ENCODE measurements at places on chromosomes 1 and 21.

- no peak for DNase-seq
These were observed 15.5 kb upstream of the SFT2D2 start for GRCh38 chr1:168210312-168210711.

GRCh38 chr1:42392967-42393848 is 12.6 kb downstream of the RIMKLA start:
- no peak for DNase-seq

DNA sequence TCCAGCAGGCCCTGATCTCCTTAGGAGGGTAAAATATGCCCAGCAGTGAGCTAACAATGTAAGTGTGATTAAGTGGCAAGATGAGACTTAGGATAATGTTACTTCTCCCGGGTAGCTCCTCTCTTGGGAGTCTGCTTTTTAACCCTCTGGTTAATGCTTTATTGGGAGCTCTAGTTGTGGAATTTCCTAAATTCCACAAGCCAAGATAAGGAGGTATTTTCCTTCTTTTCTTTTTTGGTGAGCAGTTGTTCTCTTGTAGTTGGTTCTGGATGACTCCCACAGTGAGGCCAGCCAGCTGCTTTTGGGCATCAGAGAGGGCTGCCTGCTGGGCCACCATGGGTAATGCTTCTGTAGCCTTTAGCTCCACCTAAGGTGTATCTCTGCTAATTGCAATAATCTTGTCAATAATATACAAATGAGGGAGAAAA is 19.3 kb downstream of the C1orf52 start:
- no peak for DNase-seq

- DNase-seq: no peak
These were observed 192.3 kb downstream of the SLC45A1 start for GRCh38 chr1:8510041-8510823.

- DNase-seq: no peak
These were observed 106.7 kb downstream of the RNF220 start for GRCh38 chr1:44511769-44512168.

DNA sequence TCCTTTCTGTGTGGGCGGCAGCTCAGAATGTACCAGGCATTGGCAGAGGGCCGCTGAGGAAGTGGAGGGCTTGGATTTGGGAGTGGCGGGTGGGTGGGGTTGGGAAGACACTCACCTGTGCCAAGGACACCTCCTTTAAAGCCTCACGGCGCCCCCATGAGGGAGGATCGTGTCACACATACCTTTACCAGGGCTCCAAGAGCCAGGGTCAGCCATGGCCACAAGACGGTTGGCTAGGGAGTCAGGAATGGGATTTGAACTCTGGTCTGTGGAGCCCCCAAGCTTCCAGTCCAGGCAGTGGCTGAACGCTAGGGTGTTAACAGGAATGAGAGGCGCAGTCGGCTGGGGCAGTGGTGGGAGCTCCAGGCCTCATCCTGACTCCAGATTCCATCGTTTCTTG is 4.6 kb downstream of the NBL1 start:
- no peak for DNase-seq

GRCh38 chr1:245475961-245476516 is 321.3 kb downstream of the KIF26B start:
- DNase-seq: no peak

- DNase-seq: no peak
These were observed 5.8 kb downstream of the HMCN1 start for GRCh38 chr1:185739967-185740366.

DNA sequence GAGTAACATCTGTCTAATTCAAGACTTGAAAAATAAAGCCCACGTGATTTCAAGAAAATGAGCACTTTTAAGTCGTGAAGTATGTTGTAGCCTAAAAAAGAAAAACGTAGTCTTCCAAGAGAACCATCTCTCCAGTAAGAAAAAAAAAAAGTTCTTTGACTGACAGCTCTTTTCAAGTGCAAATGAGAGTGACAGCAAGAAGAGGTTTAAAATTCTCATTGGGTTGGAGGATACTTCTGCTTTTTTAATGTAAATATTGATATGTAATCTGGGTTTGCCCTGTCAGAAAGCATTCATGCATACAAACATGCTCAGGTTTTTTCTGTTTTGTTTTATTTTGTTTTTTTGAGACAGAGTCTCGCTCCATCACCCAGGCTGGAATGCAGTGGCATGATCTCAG is 32.3 kb upstream of the PRDM2 start:
- DNase-seq: no peak

DNA sequence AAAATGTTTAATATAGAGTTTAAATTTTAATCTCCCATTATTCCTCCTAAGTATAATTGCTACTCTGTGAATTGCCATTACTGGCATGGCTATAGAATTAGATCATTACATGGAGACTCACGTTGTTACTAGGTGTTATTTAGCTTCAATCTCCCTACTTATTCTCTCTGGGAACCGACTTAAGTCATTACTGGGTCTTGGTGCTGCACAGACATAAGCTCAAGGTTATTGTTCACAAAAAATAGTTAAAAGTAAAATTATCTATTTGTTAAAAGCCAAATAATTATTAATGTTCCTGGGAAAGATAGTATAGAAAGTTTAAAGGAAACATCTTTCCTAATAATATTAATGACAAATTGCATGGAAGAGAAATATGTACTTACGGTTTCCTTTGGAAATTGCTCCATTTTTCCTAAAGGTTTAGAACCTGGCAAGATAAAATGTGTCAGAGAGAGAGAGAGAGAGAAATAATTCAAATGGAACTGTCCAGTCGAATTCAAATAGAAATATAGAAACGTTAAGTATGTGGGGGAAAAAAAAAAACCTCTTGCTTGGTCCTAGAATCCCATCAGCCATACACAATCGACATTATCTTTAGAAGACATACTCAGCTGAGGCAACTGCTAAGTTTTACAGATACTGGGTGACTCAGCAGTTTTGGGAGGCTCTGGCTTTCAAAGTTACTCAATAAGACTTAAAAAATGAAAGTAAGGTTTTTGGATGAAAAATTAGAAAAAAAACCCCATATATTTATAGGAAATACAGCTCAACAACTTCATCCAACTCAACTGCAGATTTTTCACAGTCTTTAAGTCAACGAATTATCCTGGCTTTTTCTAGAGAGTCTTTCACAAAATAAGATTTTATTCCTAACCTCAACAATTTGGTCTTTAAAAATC is at the start of gene SPTA1:
Gene SPTA1 (minus strand): TSS at position 605 of the 899 bp plus-strand sequence. CDS start 198 bp downstream, at position 407.
- no peak for DNase-seq

DNA sequence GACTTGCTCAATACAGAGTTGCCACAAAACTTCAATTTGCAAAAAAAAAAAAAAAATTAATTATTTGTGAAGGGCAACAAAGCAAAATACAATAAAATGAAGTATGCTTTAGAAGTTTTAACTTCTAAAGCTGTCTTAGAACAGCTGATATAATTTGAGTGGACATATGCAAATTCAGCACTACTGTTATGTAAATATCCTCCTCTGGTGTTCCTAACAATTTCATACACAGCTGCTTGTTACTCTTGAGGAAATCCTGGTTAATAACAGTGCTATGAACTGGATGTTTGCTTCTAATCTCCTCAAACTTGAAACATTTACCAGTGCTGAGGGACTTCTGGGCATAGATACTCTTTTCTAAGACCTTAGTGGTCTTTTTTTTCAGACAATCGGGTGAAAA is 69.6 kb upstream of the COL24A1 start:
- no peak for DNase-seq

DNA sequence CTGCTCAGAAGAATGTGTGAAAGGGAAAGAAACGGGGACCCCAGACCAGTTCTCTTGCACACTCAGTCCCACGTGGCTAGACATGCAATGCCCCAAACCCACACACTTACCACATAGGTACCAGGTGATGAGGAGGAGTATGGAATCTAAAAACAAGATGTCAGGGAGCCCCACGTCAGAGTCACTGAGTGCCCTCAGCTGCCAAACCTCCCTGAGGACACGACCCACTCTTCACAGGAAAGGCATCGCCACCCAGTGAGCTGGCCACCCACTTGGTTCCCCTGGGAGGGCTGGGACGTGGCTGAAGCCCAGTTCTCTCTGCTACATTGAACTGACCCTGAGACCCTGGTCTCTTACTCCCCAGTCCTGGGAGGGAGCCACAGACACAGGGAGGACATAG is 41.4 kb downstream of the MRPL37 start:
- DNase-seq: no peak

DNA sequence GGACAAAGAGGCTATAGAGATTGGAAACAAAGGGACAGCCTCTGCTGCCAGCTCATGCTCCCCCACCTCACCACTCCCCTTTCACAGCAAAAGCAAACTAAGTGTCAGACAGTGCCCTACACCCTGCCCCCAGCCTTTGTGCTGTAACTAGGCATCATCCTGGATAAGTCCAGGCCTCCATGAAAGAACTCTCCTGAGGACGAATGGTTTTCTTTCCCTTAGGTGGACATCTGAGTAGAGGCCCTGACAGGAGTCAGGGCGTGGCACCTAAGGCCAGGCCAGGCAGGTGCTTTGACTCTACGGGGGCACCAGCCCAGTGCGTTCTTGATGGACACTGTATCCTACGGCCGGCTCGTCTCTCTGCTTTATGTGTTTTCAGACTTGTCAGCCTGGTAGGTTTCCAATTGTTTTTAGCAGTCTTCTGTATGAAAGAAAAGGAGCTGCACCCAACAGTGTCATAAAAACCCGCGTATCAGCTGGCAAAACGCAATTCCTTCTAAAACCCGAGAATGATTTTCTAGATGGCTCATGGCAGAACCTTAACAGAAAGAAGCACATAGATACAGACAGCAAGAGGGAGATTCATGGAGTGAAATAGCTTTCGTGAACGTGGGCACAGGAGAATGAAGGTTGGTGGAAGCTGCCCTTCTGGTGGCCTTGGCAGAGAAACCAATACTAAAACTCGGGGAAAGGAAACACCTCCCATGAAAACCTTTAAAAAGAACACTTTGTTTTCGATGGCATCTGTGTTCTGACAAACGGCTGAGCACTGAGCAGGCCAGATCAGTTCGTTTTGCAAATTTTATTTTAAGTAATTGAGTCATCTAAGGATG is 51.7 kb upstream of the AJAP1 start:
- DNase-seq: no peak

DNA sequence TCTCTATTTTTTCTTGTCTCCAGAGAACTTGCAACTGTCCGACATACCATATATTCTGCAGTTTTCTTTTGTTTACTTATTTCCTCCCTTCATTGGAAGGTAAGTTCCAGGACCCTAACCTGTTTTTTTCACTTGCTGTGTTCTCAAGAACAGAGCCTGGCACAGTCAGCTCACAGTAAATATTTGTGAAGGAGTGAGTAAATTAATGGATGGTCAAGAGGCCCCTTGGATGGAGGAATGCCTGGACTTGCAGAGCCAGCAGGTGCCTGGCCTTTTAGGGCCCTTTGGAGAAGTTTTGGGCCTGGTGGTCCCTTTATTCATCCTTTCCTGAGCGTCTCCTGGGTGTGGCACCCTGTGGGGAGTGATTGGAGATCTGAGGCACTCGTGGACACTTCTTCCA is 182.1 kb upstream of the POU3F1 start:
- no peak for DNase-seq

GRCh38 chr1:54989473-54989872 is 9.0 kb downstream of the TMEM61 start:
- DNase-seq: no peak

DNA sequence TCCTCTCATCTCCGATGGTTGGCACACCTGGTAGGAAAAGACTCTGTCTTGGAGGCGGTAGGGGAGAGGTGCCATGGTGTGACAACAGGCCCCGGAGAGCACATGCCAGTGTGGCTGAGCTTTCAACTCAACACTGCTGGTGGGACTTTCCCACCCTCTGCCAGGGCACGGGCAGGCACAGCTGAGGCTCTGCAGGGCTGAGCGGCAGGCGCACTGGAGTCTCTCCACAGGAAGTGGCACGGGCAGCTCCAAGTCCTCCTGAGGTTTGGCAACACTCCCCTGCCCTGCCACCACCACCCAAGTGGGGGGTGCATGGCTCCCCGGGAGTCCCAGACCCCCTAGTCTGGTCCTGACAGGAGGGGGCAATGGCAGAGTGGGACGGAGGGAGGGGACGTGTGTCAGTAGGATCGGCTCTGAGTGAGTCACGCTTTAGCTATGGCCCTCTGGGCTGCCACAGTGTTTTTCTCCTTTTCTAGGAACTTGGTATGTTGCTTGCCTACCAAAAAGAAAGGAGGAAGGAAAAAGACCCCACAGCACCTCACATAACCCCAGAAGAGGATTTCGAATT is 27.3 kb upstream of the EVA1B start:
- DNase-seq: no peak

- DNase-seq: no peak
These were observed 38.2 kb downstream of the TRAPPC10 start for GRCh38 chr21:44050276-44050675.

GRCh38 chr1:99227056-99227897 is 37.0 kb upstream of the PLPPR4 start:
- DNase-seq: no peak

- DNase-seq: no peak
These were observed 26.1 kb downstream of the MRPL37 start for GRCh38 chr1:54225986-54226559.

GRCh38 chr1:207062058-207062457 is 9.0 kb downstream of the PFKFB2 start:
- DNase-seq: no peak

GRCh38 chr1:901108-901859 is 22.4 kb upstream of the SAMD11 start:
- no peak for DNase-seq

DNA sequence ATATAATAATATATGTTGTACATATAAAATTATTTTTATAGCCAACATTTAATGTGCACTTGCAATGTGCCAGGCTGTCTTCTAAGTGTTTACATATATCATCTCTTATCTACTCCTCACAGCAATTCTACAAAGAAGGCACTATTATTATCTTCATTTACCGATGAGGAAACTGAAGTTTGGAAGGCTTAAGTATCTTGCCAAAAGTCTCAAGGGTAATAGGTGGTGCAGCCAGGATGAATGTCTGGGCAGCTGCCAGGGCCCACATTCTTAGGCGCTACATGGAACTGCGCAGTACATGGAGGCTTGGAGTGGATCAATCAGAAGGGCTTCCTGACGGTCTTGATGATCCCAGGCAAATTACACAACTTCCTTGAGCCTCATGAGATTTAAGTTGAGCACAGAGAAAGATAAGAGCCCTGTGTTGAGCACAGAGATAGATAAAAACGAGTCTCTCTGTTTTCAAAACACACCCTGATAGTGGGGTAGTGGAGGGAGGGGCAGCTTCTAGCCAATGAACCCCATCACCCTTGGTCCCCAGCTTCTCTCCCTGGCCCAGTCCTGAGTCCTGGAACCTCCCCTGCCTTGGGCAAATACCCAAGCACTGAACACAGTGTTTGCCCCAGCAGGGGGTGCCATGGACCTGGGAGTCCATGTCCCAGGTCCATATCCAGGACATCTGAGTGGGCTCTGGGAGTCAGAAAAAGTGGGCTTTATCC is 9.2 kb downstream of the POU3F1 start:
- no peak for DNase-seq

GRCh38 chr1:30388386-30388785 is 335.0 kb downstream of the MATN1 start:
- no peak for DNase-seq

- DNase-seq: no peak
These were observed 65.0 kb upstream of the KCND3 start for GRCh38 chr1:112054510-112054909.

Data from DMS 273 treated with DMSO at 0.1 percent for 48 hours (cell line).